ENCODE measurements at places on chromosomes 3 and 15.
A peak's percentile ranks its signal among the peaks of the same experiment; 100 is the strongest.

- DNase-seq: no peak
Measured at GRCh38 chr3:188594139-188594538, 440.2 kb downstream of the LPP start.

DNA sequence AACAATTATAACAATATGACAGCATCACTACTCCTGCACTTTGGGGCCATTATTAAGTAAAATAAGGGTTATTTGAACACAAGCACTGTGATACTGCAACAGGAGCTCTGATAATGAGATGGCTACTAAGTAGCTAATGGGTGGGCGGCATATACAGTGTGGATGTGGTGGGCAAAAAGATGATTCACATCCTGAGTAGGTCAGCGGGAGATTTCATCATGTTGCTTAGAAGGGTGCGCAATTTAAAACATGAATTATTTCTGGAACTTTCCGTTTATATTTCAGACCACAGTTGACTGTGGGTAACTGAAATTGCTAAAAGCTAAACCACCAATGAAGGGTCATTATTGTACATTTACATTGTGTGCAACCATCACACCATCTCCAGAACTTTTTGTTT, 42.3 kb downstream of the FBXO22 start:
- no peak for DNase-seq

DNA sequence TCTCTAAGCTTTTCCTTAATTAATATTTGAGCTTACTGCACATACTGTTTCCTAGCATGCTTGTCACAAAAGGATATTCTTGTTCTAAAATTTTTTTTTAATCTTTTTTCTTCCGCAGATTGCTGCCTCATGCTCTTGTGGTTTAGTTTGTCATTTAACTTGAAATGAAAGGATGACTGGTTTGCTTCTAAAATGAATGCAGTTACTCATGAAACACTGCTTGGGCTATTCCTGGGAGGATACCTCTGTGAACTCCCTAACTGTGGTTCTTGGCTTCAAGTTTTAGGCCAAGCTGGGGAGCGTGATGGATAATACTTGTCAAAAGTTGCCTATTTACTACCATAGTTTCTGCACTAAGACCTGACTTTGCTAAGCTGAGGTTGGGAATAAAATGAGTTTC, 64.0 kb downstream of the USP13 start:
- DNase-seq: no peak

DNA sequence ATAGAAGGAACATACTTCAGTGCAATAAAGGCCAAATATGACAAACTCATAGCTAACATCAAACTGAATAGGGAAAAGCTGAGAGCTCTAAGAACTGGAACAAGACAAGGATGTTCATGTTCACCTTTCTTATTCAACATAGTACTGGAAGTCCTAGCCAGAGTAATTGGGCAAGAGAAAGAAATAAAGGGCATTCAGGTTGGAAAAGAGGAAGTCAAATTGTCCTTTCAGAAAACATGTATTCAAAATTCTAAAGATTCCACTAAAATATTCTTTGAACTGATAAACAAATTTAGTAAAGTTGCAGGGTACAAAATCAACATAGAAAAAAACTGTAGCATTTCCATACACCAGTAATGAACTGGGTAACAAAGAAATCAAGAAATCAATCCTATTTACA, 12.2 kb upstream of the ZNF197 start:
- no peak for DNase-seq

- no peak for DNase-seq
Measured at GRCh38 chr3:188304501-188304900, 150.5 kb downstream of the LPP start.

DNA sequence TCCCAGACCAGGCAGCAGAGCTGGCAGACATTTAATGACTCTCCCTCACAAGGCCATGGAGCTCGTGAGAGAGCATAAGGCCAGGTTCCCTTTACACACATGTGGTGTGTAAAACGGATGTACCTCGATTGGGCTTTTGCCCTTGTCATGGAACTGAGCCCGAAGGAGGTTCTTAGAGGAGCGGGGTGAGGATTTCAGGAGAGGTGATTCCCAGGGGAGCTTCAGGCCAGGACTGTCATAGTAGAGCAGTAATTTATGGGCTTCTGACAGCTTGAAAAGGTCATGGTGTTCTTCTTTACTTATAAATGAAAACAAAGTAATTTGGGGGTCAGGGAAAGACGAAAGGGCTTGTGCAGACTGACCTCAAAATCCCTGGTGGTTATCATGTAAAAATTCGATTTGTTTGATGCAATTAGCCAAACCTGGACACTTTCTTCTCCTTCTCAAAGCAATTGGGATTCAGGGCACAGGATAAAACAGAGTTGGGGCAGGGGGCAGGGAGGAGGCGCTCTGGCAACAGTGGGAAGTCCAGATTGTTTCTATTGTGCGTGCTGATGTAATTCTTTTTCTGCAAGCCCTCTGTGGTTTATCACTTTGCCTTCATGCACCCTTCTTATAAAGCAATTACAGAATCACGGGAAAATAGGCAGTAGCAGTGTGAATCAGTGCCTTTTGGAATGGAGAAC, 51.0 kb downstream of the CACNA1D start:
- no peak for DNase-seq

DNA sequence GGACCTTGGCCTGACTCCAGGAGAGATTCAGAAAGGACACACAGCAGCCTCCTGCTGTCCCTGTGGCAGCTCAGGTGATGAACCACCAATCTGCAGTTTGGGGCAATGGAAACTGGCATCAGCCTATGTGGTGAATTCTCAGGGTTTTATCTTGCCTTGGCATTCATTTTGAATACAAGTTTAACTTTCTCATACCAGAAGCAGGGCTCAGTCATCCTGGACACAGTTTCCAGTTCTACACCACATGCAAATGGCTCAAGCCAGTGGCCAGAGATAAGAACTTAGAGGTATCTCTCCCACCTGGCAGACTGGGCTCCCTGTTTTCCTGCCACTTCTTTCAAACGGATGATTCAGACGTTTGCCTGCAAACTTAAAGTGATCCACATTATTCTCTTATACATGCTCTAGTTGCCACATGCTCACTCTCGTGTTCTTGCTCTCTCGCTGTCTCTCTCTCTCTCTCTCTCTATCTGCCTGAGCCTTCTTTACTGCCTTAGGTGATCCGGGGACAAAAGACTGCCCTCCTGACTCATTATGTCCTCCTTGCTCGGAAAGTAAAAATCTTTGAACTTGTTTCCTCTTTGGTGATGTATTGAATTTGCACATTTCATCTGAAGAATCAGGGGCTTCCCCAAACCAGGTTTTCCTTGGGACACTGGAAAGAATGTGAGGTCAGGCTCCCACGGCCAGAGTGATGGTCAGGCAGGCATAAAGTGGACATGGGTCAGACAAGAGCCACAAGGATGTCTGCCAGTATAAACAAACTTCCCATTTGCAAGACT, 99.6 kb upstream of the STT3B start:
- DNase-seq: no peak

GRCh38 chr3:129611812-129612533, 5.5 kb upstream of the PLXND1 start:
- no peak for DNase-seq

DNA sequence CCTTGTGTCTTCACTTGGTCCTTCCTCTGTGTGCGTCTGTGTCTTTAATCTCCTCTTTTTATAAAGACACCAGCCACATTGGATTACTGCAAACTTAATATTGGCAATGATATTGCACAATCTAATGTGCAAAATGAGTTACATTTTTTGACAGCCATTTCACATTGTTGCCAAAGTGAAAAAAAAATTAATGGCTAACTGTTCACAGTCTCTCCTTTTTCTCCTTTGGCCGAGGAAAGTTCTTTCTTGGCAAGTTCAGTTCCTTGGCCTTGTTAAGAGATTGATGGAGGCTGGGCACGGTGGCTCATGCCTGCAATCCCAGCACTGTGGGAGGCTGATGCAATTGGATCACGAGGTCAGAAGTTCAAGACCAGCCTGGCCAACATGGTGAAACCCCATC, 62.2 kb upstream of the ZNF280D start:
- peak; percentile 72 for DNase-seq
